ENCODE measurements at places on chromosomes 4 and X.

- DNase-seq, result no peak
These were observed 10.7 kb downstream of the PNMA6F start for GRCh38 chrX:153310901-153311300.

DNA sequence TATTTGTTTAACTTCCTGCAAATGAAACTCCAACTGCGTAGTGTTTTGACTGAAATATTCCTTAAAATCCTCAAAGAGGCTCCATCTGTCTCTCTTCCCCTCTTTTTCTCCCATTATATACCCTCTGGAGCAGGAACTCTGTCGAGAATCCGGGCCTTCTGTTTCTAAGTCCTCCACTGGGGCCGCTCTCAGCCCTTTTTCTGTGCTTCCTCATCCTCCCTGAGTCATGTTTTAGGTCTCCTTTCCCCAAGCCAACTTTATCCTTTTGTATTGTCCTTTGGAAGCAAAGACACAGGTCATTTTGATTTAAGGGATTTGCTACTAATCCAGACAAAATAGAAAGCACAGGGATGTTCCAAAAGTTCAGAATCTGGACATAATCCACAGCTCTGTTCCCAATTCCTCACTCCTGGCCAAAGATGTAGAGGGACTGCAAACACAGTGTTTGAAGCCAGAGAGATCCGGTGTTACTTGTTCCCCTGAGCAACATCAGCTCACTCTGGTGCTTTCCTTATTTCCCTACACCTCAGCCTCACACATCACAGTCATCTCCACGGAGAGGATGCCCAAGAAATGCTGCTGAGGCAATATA, 131.0 kb upstream of the KLF3 start:
- DNase-seq, result no peak

- DNase-seq, result no peak
These were observed 206.2 kb downstream of the TENM3 start for GRCh38 chr4:182449186-182449929.

GRCh38 chr4:93263166-93263565, 565.4 kb upstream of the ATOH1 start:
- DNase-seq, result no peak

- DNase-seq, result no peak
These were observed 7.0 kb downstream of the PRKX start for GRCh38 chrX:3706481-3706880.

DNA sequence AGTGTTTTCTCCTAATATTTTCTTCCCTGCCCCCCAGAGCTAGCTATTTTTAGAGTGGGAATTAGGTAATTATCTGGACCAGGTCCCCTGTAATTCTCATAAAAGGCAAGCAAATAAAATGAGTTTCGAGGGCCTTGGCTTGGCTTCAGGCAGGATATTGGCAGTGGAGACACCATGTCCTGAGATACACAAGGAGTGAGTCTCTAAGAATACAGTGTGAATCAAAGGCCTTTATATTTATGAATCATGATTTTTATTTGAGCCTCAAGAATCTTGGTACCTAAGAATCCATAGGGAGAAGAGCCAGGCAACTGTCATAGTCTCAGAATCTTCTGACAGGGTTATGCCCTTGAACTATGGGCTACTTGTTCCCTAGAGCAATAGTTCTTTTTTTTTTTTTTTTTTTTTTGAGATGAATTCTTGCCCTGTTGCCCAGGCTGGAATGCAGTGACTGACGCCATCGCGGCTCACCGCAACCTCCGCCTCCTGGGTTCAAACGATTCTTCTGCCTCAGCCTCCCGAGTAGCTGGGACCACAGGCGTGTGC, 205.4 kb downstream of the LDB2 start:
- no peak for DNase-seq

GRCh38 chrX:134738445-134738844, 80.2 kb upstream of the PLAC1 start:
- no peak for DNase-seq

- no peak for DNase-seq
These were observed 104.1 kb downstream of the ASB9 start for GRCh38 chrX:15165832-15166231.

DNA sequence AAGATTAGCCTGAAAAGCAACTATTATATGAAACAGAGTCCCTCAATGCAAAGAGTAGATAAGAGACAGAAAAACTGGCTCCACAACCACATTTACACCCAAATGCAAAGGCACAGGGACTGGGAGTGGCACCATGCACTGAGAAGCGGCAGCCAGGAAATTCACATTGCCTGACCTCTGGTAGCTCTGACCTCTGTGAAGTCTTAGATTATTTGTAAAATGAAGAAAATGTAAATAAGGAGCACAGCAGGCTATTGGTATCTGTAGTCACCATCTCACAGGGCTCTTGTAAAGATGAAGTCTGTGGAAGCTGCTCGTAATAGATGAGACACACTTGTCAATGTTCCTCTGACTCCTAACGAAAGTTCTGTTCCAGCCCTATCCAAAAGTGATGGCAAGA, 69.7 kb downstream of the FAT1 start:
- no peak for DNase-seq

DNA sequence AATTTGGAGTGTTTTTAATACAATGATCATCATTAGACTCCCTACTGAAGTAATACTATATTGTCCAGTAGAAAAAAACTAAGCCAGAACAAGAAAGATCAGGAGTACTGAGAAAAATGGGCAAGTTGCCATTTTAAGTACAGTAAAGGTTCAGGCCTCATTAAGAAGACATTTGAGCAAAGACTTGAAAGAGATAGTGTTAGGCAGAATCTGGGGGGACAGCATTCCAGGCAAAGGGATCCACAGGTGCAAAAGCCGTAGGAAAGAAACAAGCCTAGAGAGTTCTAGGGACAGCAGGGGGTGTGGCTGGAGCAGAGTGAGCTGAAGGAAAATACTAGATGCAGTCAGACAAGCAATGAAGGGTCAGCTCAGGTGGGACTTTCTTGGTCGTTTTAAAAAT, 58.1 kb upstream of the INTU start:
- no peak for DNase-seq

- DNase-seq, result no peak
These were observed 12.2 kb upstream of the SPCS3 start for GRCh38 chr4:176307666-176307930.

DNA sequence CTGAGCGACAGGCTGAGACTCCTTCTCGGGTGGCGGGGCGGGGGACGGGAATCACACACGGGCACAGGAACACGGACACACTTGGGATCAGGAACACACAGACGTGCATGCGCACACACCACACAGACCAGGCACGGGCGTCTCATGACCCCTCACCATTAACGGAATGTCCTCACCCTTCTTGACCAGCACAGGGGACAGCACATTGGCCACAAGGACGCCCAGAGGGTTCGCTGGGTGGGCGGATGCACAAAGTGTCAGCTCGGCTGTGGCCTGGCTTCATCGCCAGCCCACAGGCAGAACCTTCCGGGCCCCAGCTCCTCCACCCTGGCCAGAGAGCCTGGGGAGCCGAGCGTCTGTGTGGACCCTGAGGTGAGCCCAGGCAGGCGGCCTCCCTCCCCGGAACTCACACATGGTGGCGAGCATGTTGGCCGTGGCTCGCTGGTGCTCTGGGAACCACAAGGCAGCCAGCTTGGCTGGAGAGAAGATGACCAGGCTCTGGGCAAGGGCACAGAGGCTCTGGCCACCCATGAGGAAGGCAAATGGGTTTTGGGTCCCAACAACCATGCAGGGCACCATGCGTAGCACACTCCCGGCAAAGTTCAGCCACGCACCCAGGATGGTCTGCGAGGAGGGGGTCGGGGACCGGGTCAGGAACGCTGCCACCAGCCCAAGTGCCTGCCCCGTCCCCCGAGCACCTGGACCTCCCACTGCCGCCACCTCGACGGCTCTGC, 3.1 kb downstream of the SLC49A3 start:
- DNase-seq, result no peak

DNA sequence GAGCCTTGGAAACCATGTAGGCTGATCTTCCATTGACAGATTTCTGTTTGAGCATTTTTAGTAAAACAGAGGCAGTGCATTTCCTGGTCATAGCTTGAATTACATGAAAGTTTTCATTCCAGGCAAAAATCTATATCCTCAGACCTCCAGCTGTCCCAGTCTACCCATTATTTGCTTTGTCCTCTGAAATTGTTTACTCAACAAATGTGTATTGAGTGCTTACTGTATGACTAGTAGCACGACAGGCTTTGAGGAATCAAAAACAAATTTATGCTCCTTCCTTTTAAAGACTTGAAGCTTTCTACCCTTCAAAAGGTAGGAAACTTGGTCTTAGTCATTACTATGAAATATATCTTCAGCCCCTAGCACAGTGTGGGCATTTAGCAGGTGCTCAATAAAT, 307.9 kb upstream of the IGFBP7 start:
- DNase-seq, result no peak

- no peak for DNase-seq
These were observed 634.1 kb downstream of the RPA4 start for GRCh38 chrX:97517763-97518162.

- no peak for DNase-seq
These were observed 351.6 kb downstream of the GPM6A start for GRCh38 chr4:175460414-175460813.

Data from stimulated activated CD4-positive, alpha-beta T cell treated with anti-CD3 and anti-CD28 coated beads, Interleukin-2, amount 100 ng/mL, for 4 hours (primary cell).